ENCODE measurements at places on chromosomes 7 and 10. TPM values are rescaled to one million over a fixed set of nuclear protein-coding genes. Genes with fewer than 3 reads are reported as not detected.

The FGFR2 gene
- total RNA-seq = not detected

The SKAP2 gene
- total RNA-seq = 6.6 TPM

The LRRD1 gene
- total RNA-seq = not detected

The SHTN1 gene
- 0.10 TPM for total RNA-seq

The TMEM140 gene
- total RNA-seq = 24.5 TPM

The SAMD9L gene
- 162 TPM for total RNA-seq

The FZD8 gene
- total RNA-seq = 0.29 TPM

The NKX1-2 gene
- not detected for total RNA-seq

The SFTPA1 gene
- total RNA-seq = not detected

The CFAP43 gene
- not detected for total RNA-seq

The CFAP70 gene
- total RNA-seq = 0.44 TPM

The NKX2-3 gene
- total RNA-seq = not detected

The FXYD4 gene
- total RNA-seq = not detected

The CLEC5A gene
- not detected for total RNA-seq

The ARL3 gene
- total RNA-seq = 4.2 TPM

The SEMA3E gene
- total RNA-seq = not detected

The HOXA3 gene
- total RNA-seq = not detected

The HOXA11 gene
- not detected for total RNA-seq

The FIGNL1 gene
- 33.4 TPM for total RNA-seq

The EN2 gene
- not detected for total RNA-seq

The RBM33 gene
- 79.9 TPM for total RNA-seq

The OR2A12 gene
- total RNA-seq = not detected

The NUTM2A gene
- total RNA-seq = 0.80 TPM

The CUBN gene
- 1.4 TPM for total RNA-seq

The GNAT3 gene
- not detected for total RNA-seq

The IFIT1B gene
- not detected for total RNA-seq

The SCIN gene
- total RNA-seq = 0.02 TPM

The CCDC172 gene
- total RNA-seq = not detected

The LEP gene
- not detected for total RNA-seq

The TSPAN12 gene
- total RNA-seq = 0.39 TPM

The FKBP6 gene
- not detected for total RNA-seq

The TYW1B gene
- 3.9 TPM for total RNA-seq

The ANKRD61 gene
- 0.49 TPM for total RNA-seq

The AGAP6 gene
- total RNA-seq = 20.9 TPM

The ASAH2B gene
- total RNA-seq = 2.2 TPM

The GRID1 gene
- total RNA-seq = not detected

The AKR1C1 gene
- 1.4 TPM for total RNA-seq

The PON1 gene
- total RNA-seq = not detected

The IL2RA gene
- total RNA-seq = 464 TPM

The DUS4L gene
- 11.2 TPM for total RNA-seq

The CCDC3 gene
- 0.15 TPM for total RNA-seq

The CDC14C gene
- total RNA-seq = not detected

The NKX6-2 gene
- total RNA-seq = not detected

The PARG gene
- 33.2 TPM for total RNA-seq

The GRM3 gene
- total RNA-seq = not detected

The SPDYE9 gene
- total RNA-seq = not detected

The TIMM23 gene
- 62.2 TPM for total RNA-seq

The NPY4R gene
- not detected for total RNA-seq

The FGL2 gene
- total RNA-seq = 4.4 TPM

The CAMK2B gene
- total RNA-seq = 0.27 TPM

The SPRN gene
- not detected for total RNA-seq

The RTKN2 gene
- 7.8 TPM for total RNA-seq

All from T-helper 1 cell treated with Interleukin-12 subunit alpha and Interleukin-12 subunit beta and Interleukin-4 antibody, amounts not matched to agents 30 ng/mL and 1 ng/mL, for 36 hours (primary cell).